ENCODE measurements at places on chromosomes 1 and 21.
A peak's percentile ranks its signal among the peaks of the same experiment; 100 is the strongest.

GRCh38 chr21:31606081-31606874 is 53.2 kb upstream of the SOD1 start:
- DNase-seq: no peak

GRCh38 chr1:207393610-207394009 is 60.5 kb upstream of the CR2 start:
- no peak for DNase-seq

DNA sequence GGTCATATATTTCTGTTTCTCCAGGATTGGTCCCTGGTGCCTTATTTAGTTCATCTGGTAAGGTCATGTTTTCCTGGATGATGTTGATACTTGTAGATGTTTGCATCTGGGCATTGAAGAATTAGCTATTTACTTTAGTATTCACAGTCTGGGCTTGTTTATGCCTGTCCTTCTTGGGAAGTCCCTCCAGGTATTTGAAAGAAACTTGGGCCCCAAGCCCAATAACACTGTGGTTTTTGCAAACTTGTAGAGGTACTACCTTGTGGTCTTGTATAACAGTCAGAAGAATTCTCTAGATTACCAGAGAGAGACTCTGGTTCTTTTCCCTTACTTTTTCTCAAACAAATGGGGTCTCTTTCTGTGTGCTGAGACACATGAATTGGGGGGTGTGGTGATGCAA is 251.4 kb upstream of the B3GALT2 start:
- DNase-seq: no peak

DNA sequence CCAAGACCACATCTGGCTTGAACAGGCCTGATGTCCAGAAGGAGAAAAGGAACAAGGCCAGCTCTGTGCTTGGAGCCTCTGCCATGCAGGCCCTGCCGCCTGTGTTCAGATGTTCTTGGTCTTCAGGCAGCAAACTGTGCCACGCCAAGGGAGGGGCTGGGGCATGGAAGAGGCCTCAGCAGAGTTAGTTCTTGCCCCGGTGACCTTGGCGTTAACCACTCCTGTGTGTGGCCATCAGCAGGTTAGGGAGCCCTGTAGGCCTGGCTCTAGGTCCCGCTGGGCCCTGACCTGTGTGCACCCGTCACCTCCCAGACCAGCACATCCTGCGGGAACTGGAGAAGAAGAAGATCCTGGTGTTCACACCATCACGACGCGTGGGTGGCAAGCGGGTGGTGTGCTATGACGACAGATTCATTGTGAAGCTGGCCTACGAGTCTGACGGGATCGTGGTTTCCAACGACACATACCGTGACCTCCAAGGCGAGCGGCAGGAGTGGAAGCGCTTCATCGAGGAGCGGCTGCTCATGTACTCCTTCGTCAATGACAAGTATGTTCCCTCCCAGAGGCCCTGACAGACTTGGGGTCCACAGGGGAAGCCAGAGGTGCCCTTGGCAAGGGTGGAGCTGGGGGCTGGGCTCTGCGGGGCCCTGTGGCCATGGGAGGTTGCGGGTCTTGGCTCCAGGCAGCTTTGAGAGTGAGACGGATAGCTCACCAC is 7.1 kb downstream of the ZC3H12A start:
- peak; percentile 53 for DNase-seq

- DNase-seq: peak; percentile 54
These were observed 63.4 kb downstream of the KCNAB2 start for GRCh38 chr1:6108937-6109614.
